ENCODE measurements at places on chromosomes 11 and 22.

GRCh38 chr11:76972051-76972450, 62.1 kb upstream of the B3GNT6 start:
- DNase-seq, result no peak

GRCh38 chr22:32322986-32323385, 34.7 kb upstream of the RFPL3 start:
- DNase-seq, result no peak

DNA sequence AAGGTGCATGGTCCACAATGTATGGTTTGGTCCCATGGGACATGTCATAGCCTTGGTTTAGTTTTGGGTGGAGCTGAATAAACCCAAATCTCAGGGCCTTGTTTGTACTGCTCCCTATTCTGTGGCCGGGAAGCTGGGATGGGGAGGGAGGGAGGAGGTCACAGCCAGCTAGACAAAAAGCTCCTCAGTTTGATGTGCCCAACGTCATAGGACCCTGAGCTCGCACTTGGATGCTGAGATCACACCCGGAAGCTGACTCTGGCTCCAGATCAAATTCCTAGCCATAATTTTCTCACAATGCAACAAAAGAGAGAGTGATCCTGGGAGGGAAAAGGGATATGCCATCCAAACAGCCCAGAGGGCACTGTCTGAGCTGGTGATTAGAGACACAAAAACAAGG, 1.5 kb downstream of the HSPB2 start:
- DNase-seq, result peak; percentile 69

GRCh38 chr22:40082184-40082583, 87.4 kb downstream of the FAM83F start:
- no peak for DNase-seq

GRCh38 chr11:117829369-117829725, 4.8 kb upstream of the FXYD2 start:
- DNase-seq, result no peak

DNA sequence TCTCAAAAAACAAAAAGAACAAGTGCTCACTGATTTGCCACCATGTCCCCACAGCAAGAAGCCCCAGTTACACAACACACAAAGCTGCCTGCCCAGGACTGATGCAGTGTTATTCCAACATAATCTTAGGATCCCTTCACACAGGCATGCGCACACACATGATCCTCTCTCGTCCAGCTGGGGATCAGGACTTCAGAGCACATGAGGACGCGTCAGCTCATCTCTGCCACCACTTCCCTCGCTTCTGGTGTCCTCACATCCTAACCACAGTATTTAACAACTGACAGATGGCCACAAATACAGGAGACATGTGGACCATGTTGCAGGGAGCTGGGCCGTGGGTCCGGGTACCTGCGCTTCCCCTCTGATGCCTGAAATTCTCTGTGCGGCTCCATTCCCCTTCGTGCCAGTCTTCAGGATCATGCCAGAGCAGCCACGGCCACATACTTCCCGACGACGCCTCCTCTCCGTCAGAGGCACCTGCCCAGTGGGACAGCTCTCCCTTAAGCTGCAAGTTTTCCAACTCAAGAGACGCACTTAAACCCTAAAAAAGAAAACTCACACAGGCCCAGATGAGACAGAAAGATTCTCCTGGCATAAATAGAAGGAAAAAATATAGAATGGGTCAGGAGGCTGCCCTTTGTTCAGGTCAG, 68.3 kb downstream of the PACSIN2 start:
- DNase-seq, result no peak

DNA sequence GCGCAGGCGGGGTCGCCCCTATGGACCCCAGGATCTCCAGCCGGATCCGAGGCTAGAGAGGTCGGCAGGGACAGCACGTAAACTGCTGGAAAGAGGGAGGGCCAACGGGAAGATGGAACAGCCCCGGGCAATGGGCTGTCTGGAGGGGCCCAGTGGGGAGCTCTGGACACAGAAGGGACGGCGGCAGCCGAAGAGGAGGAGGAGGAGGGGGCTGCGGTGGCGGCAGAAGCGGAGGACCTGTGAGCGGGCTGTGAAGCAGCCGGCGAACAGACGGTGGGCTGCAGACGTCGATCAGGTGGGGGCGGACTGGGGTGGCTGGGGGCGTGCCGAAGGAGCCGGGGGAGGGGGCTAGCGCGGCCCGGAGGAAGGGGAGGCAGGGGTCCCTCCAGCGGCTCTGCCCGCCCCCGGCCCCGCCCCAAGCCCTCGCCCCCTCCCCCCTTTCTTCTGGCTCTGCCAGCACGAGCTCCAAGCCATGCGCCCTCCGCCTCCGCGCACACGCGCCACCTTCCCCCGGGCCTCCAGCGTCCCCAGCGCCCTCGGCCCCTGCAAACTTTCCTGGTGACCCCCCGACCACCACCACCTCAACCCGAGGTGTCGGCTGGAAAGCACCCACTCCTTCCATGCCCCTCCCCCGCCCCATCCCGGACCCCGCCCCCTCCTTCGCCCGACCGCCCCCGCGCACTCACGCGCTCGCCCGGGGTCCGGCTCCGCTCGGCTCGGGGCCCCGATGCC, 432 bp downstream of the TNKS1BP1 start:
- peak; percentile 50 for DNase-seq

GRCh38 chr11:62553080-62553838, 6.7 kb upstream of the AHNAK start:
- DNase-seq, result peak; percentile 97

DNA sequence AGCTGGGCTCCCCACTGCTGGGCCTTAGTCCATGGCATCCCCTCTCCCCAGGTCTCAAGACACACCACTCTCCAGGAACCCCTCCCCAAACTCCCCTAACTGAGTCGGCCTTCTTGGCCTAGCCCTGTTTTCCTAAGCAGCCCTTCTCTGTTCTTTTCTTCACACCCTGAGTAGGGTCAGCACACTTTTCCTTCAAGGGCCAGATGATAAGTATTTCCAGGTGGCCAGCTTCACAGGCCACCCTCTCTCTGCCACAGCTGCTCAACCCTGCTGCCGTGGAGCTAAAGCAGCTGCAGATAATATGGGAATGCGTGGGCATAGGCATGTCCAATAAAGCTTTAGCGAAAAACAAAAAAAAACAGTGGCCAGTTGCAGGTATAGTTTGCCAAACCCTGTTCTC, 24.1 kb downstream of the DGCR2 start:
- DNase-seq, result no peak

GRCh38 chr22:25362215-25362882, 142.9 kb downstream of the CRYBB2 start:
- peak; percentile 35 for DNase-seq

GRCh38 chr11:65077451-65077850, 6.4 kb downstream of the CDCA5 start:
- DNase-seq, result peak; percentile 49

DNA sequence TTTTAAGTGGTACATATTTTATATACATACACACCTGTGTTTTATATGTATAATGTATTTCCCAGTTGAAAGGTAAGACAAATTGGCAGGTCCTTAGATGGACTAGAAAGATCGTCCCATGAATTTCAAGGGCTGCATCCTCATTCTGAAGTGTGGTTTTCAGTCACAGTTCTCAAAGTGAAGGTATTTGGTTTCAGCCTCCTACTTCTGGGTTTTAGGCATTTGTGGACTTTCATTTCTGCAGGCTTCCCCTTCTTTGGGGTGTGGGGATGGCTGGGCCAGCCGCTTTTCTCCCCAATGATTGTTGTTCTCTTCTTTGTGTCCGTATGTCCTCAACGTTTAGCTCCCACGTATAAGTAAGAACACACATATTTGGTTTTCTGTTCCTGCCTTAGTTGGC, 10.0 kb downstream of the DCPS start:
- no peak for DNase-seq

DNA sequence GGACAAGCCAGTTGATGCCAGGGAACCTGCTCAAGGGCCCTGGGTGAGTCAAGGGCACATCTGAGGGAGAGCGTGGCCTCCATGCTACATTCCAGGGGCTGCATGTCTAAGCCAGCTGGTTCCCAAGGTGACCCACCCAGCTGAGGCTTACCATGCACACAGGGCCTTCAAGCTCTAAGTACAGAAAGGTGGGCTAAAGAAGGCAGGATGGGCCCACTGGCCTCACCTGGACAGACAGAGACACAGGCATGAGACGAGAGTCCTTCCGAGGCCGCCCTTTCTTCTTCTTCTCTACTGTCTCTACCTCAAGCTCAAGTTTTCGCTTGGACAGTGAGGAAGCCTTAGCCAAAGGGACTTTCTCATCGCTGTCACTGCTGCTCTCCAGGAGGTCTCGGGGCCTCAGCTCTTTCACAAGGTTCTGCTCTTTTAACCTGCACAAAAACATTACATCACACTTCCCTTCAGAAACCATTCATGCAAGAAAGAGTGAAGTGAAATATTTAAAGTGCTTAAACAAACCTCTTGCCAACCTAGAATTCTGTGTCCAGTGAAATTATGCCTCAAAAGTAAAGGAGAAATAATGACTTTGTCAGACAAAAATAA, 69.9 kb downstream of the HIRA start:
- no peak for DNase-seq

DNA sequence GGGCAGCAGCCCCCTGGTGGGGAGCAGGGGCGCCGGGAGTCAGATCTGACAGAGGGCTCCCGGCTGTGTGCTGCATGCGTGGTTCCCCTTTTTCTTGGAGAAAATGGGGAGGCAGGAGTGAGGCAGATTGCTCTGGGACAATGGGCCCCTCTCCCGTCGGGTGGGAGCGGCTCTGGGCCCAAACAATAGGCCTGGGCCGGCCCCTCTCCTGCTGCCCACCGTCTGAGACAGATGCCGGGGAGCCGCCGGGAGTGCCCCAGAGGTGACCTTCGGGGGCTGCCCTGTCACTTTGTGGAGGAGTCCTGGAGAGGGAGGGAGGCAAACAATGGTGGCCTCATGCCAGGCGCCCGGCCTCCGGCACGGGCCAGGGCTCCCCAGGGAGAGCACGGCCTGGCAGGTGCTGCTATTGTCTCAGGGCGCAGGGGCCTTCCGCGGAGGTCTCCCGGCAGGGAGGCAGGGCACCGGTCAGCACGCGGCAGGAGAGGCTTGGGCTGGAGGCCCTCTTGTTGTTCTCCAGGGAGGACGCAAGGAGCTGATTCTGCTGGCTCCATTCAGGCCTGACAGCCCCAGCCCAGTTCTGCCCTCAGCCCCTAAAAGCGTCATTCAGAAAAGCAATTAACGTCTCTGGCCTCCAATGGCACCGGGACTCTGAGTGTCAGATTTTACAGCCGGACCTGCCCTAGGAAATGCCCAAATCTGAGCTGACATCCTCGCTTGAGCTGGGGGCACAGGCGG, 44.8 kb downstream of the SMIM38 start:
- no peak for DNase-seq

DNA sequence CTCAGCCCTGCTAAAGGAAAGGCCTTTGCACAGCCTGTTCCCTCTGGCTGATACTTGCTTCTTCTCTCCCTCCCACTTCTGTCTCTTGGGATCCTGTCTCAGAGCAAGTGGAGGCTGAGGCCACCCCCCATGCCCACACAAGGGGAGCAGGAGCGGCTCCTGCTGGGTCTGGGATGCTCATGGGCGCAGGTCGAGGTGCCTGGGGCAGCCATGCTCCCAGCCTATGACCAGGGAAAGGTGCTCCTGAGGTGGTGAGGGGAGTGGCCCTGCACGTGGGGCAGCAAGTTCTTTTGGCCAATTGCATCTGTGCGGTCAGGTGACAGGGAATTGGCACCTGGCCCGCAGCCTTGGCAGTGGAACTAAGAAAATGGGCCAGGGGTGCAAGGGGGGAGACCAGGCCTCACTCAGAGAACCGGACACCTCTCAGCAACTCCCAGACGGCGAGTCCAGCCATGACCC, 1.5 kb downstream of the MAPK11 start:
- DNase-seq, result peak; percentile 25

GRCh38 chr11:67582011-67582410, 1.6 kb upstream of the GSTP1 start:
- no peak for DNase-seq

- DNase-seq, result peak; percentile 35
Measured at GRCh38 chr11:45209891-45210699, 63.7 kb downstream of the PRDM11 start.

GRCh38 chr11:38809521-38809920, 2211.5 kb upstream of the RAG2 start:
- DNase-seq, result no peak

DNA sequence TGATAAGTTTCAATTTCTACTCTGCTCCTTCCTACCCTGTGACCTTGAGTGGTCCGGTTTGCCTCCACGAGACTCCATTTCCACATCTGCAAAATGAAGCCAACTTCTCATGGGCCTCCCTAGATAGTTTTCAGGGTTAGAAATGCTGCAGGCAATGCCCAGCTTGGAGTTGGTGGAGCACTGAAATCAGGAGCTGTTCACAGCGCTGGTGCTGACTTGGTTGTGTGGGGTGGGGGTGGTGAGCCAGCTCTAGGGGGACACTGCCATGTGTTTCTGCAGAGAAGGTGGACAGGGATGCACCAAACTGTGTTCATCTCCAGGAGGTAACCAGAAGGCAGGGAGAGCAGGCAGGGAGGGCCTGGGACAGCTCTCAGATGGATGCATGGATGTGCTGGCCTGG, 37.0 kb downstream of the SGSM1 start:
- no peak for DNase-seq

- DNase-seq, result no peak
Measured at GRCh38 chr11:126898802-126899201, 101.8 kb downstream of the KIRREL3 start.

DNA sequence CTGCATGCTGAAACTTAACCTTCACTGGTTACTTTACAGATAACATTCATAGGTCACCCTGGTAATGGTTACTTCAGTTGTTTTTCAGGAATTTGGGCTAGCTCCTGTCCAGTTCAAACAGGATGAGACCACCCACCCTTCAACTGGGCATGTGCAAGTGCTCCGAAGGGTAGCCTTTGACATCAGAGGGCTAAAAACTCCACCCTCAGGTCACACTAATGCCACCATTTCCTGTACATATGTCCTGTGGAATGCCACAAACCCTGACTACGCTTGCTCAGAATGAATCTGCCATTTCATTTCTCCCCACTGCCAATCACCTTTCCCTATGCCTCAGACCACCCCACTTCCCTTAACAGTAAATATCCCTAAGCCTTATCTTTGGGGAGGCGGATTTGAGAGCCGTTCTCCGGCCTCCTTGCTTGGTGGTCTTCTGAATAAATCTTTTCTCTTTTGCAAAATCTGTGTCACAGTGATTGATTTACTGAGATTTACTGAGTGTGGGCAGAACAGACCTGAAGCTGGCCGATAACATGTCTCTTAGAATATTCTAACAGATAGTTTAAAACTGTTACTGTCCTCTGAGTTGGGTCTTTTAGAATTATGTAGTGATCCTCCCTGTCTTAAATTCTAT, 25.4 kb upstream of the FXYD2 start:
- DNase-seq, result no peak

GRCh38 chr22:46275455-46276122, 7.8 kb downstream of the TTC38 start:
- DNase-seq, result no peak

GRCh38 chr22:28243539-28243938, 324.5 kb upstream of the PITPNB start:
- DNase-seq, result peak; percentile 42

GRCh38 chr11:118870396-118871343, 13.0 kb upstream of the CXCR5 start:
- DNase-seq, result peak; percentile 24

DNA sequence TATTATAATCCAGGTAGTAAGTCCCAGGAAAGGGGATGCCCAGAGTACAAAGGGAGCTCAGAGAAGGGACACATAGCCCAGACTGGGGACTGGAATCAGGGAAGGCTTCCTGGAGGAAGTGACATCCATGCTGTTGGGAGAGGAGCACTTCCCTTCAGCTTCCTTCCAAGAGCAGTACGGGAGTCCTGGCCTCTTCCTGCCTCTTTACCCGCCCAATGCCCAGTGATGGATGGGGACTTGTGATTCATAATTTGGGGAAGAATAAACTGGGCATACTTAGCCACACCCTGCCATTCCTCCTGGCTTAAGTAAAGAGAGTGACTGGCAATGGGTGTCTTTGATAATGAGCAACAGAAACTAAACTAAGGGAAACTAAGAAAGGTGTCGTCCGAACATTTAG, 11.5 kb downstream of the C11orf91 start:
- DNase-seq, result peak; percentile 67

- no peak for DNase-seq
Measured at GRCh38 chr22:25146307-25146706, 53.4 kb upstream of the CRYBB3 start.

All from fibroblast of mammary gland (primary cell).